DMS53 (cell line): ENCODE measurements at places on chromosomes 2 and 18.

GRCh38 chr18:5998907-5999306 lies 103.6 kb upstream of the TMEM200C start:
- DNase-seq: no peak

- DNase-seq: peak; percentile 92
These were observed 3.1 kb downstream of the PAIP2B start for GRCh38 chr2:71223767-71224333.

DNA sequence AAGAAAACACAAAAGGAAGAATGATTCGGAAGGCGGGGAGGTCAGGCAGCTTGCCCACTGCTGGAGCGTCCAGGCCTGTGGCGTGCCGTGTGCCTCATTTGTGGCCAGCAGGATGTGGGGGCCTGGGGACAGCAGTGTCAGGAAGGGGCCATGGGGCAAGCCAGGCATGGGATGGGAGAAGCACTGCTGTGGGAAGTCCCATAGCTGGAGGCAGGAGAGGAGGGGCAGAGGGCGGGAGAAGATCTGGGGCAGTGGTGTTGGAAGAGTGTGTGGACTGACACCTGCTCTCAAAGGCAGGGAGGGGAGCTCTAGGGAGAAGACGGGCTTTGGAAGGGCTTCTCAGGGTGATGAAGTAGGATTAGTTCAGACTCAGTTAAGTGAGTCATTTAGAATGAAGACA lies 133.7 kb downstream of the ACOXL start:
- no peak for DNase-seq

- DNase-seq: peak; percentile 49
These were observed 449.8 kb downstream of the NRXN1 start for GRCh38 chr2:50582164-50582563.

DNA sequence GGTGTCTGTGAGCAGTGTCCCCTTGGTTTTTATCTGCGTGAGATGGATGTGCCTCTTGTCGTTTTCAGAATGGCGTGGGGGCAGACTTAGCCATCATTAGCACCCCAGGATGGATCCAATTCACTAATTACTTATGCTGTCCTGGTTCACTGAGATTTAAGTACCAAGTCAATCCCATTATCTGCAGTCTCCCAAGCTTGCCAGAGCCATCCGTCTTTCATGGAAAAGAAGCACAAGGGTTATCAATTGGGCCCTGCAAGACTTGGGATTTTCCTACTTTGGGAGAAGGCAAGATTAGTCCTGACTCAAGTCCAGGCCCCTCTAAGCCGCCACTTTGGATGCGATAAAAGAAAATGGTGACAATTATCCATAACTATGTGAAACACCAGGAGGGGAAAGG lies 404.0 kb downstream of the TMEM182 start:
- DNase-seq: no peak

- no peak for DNase-seq
These were observed 111.0 kb downstream of the MAIP1 start for GRCh38 chr2:200066417-200066816.

GRCh38 chr2:148989882-148990493 lies 48.5 kb upstream of the LYPD6B start:
- peak; percentile 76 for DNase-seq

GRCh38 chr2:45000921-45001868 lies 8.1 kb downstream of the SIX2 start:
- peak; percentile 71 for DNase-seq
